Naive B cell (primary cell): ENCODE measurements at places on chromosomes 3 and 15.

GRCh38 chr3:27089068-27089467, 280.1 kb downstream of the NEK10 start:
- no peak for DNase-seq

DNA sequence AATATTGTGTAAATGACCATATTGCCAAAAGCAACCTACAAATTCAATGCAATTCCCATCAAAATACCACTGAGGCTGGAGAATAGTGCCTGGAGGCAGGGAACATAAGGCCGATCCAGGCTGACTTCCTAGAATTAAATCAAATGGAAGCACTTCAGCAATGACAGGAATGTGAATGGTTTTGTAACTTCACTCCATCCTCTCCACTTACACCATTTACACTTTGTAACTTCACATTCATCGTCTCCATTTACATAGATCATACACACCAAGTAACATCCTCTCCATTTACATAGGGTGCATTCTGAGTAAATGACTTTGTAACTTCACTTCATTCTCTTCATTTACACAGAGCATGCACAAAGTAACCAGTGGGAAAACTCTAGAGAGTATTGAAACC, 11.6 kb downstream of the STRIT1 start:
- DNase-seq = no peak

DNA sequence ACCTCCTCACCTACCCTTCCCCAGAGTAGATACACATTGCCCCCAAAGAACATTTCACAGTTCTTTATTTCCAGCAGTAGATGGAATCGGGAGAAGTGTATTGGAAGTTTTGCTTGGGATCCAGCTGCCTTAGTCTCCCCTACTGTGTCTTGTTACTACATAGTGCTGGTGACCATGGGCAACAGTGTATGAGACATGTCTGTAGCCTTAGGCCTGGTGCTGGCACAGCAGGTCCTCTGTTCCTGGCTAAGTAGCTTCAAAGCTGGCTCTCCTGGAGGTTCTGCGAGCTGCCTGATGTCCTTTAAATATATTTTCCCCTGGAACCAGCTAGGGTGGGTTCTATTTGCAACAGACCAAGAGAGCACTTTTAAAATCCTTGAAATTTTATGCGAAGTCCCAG, 174.7 kb downstream of the THSD4 start:
- DNase-seq = no peak

DNA sequence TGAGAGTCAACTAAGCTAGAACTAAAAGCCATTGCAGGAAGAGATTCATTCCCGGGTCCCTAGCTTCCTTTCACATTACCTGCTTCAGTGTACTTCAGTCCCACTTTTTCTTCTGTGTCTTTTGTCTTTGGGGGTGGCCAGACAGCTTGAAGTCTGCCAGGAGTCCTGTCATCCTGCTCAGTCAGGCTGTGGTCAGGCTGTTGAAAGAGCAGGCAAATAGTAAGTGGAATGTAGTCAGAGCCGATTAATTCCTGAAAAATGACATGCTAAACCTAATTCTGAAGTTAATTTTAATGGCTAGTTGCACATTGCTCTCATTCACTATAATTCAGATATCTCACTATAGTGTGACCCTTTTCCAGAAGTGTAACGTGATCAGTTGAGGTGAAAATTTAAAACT, 129.6 kb downstream of the FMN1 start:
- DNase-seq = no peak

- DNase-seq = no peak
Measured at GRCh38 chr3:62837145-62837787, 38.0 kb downstream of the CADPS start.

DNA sequence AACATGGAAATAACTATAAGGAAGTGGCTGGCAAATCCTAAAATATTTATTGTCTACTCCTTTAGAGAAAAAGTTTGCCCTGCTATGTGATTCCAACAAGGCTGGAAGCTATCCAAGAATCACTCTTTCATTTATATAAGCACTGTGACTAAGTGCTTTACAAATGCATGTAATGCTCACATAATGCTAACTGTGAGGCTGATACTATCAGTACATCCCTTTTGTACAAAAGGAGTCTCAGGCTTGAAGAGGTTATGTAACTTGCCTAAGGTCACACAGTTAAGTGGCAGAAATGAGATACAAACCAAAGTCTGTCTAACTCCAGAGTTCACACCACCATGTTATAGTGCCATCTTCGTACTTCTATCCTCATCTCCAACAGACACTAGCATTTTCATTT, 17.0 kb downstream of the TOPBP1 start:
- DNase-seq = no peak

DNA sequence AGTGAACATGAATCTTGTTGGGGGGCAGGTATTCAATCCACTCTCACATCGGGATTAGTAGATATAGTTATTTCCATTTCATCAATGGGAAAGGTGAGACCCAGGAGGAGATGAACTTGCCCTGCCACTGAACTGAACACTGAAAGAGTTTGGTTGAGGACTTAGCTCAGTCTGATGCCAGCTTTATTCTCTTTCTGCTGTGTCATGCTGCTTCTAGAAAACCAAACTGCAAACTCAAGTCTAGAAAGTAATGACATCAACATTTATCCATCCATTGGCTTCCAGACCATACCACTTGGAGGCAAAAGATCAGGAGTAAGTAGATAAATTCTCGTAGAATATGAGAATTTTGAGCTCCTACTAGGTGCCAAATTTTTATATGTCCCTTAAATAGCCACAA, 288.0 kb upstream of the CTNNB1 start:
- no peak for DNase-seq

DNA sequence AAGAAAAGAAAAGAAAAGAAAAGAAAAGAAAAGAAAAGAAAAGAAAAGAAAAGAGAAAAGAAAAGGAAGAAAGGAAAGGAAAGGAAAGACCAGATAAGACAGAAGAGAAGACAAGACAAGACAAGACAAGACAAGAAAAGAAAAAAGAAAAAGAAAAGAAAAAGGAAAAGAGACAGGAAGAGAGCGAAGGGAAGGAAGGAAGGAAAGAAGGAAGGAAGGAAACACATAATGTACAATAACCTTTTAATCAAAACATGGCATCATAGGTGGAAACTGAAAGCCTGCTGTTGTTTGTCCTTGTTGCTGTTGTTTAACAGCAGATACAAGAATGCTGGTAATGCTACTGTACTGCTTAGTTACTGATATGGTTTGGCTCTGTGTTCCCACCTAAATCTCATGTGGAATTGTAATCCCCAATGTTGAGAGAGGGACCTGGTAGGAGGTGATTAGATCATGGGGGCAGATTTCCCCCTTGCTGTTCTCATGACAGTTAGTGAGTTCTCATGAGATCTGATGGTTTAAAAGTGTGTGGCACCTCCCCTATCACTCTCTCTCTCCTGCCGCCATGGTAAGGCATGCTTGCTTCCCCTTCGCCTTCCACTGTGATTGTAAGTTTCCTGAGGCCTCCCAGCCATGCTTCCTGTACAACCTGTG, 67.3 kb downstream of the MCF2L2 start:
- no peak for DNase-seq

GRCh38 chr3:127078626-127079025, 95.7 kb downstream of the PLXNA1 start:
- no peak for DNase-seq

DNA sequence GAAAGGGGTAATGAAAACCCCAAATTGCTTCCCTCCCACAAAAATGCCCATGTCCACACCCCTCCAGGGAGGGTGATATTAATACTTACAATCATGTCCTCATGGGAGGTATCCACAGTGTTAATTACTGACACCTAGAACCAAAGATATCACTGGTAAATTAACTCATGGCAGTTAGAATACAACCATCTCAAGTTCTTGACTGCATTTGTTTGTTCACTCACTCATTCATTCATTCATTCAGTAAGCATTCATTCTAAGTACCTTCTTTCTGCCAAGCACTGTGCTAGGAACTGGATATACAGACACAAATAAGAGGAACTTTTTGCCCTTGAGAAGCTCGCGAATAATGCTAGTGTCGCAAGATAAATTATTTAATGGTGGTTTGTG, 3.0 kb downstream of the SEC13 start:
- no peak for DNase-seq

DNA sequence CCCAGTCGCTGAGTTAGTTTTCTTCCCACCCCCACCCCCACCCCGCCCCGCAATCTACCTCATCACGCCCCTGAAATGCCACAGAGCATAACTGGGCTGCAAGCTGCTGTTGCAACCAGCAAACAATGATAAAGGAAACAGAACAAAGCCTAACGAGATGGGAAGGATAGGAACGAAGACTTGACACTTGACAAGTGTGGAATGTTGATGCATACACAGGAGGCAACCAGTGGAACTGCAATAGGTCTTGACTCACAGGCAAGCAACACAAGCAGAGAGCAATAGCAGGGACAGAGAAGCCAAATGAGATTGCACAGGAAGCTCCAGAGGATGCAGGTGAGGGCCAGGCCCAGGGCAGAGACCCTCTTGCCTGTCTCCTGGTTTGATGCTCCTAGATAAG, 225.9 kb downstream of the IGSF11 start:
- DNase-seq = no peak

DNA sequence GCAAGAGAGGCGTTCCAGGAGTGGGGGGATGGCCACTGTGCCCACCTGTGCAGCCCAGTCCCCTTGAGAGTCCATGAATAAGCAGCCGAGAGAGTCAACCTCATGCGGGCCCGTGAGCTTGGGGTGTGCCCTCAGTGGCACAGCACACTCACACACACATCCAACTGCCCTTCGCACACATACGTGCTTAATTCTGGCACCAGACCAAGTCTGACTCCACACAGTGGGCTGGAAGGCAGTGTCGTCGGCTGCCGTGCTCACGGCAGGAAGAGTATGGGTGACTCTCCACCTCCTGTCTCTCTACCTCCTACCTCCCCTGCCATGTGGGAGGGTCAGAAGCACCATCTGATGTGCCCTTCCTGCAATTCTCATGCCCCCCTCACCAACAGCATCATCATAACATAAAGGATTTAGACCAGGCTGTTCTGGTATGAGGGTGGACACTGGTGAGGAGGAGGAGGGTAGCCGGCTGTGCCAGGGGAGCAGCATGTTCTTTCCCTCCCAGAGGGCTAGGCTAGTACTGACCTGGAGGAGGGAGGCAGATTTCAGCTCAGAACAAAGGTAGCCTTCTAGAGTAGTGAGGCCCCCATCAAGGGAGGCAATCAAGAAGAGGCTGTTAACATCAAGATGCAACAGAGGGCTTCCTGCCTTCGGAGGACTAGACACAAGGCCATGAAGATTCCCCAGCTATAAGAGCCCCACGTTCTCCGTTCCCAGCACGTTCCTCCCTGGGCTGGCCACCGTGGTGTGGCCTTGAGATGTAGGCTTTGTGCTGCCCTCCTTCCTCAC, 5.3 kb upstream of the STRA6 start:
- no peak for DNase-seq

DNA sequence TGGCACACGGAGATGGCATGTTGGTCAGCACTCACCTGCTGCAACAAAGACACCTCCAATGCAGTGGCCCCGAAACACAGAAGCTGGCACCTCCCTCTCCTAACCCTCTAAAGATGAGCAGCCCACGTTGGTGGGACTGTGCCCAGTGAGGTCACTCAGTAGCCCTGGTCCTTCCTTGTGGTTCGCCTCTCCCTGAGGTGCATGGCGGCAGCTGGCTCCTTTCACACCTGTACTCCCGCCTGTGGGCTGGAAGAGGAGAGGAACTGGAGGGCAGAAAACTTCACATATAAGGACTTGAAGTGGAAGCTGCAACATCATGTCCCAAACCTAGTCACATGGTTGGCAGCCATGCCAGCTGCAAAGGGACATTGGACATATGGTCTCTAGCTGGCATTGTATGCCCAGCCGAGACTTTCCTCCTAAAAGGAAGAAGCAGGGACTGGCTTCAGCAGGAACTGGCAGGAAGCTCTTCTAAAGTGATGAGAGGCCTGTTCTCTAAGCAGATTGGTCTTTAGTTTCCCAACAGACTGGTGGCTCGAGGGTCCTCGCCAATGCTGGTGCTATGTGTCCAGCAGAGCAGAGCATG, 10.8 kb upstream of the C3orf22 start:
- DNase-seq = no peak

DNA sequence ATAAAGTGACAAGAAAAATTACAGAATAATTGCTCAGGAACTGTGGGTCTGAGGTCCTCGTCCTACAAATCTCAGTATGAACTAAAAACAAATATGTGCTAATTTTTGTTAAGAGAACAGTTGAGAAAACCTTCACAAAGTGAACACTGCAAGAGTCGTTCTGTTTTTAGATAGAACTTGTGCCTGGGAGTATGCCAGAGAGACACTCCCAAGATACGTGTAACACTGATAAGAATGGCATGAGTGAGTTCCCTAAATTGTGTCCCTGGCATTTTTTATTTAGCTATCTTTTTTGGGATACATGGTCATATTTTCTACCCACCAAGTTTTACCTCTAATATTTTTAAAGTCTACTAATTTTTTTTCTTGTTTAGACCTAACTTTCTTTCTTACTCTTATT, 860.0 kb upstream of the NR2F2 start:
- no peak for DNase-seq

DNA sequence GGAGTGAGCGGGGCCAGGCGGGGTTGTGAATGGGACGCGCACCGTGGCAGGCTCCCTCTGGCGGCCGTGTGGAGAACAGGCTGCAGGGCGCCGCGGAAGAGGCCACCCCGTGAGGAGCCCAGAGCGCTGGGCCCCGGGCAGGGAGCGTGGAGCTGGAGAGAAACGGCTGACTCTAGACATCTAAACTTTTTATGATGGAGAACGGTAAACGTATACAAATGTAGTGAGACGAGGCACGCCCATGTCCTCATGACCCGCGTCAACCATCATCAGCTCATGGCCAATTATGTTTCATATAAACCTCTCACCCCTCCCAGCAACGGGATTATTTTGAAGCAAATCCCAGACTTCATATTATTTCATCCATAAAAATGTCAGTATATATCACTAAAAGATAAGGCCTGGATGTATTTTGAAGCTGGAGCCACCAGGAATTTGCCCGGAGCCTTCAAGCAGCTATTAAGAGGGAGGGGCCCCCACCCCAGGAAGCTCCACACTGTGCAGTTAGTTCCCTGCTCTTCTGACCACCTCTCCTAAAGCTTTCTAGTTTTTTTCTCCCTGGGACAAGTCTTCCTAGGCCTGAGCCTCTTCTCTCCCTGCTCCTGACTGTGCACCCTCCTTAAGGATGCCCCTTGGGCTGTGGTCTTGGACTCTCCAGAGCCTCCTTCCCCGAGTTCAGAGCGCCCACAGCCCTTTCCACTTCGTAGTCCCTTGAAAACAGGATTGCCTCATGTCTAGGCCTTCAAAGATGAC, 149.5 kb downstream of the SMAD6 start:
- DNase-seq = peak; percentile 66

DNA sequence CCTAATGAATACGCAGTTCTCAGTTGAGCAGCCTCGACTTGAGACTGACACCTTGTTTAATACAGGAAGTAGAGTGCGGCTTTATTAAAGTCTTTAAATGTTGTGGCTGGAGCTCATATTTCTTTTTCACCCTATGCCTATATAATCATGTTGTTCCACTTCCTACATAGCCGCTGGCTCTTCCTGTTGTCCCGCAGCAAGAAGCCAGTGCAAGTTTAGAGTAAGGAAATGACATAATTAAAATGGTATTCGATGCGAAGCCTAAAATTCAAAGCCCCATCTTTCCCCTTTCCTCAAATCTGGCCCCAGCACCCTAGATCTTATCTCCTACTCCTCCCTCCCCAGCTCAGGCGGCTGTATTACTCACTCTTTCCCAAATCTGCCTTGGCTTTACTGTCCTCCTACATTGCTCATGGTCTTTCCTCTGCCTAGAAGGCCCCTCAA, 7.5 kb upstream of the PHLDB2 start:
- no peak for DNase-seq
